ENCODE measurements at places on chromosomes 1 and 21.

DNA sequence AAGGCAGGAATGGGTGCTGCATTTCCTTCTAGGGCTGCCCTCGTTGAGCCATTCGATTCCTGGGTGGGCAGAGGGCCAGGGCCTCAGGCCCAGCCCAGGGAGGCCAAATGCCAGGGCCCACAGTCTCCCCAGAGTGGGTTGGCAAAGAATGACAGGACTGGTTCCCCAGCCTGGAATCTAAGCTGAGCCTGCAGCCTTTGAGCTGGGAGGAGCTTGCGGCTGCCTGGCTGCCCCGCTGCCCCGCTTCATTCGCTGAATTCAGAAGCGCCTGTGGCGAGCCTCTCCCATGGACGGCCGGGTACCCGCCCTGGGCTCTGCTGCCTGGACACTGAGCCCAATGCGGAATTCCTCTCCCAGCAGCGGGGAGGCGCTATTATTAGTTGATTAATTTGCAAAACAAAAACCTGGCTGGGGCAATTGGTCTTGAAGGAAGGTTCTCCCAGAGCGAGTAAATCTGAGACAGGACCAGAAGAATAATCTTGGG is 32.3 kb upstream of the TARDBP start:
- peak; percentile 90 for DNase-seq

DNA sequence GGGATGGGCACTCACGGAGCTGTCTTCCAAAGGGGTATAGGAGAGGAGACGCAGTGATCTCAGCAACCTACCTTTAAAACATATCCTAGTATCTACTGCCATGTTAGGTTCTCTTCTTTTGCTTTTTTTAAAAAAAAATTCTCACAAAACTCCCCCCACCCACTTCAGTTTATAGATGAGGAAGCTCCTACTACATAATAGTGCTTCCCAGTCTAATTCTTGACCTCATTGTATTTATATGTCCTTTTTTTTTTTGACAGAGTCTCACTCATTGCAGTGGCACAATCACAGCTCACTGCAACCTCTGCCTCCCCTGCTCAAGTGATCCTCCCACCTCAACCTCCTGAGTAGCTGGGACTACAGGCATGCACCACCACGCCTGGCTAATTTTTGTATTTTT is 99.9 kb downstream of the OSBPL9 start:
- no peak for DNase-seq

DNA sequence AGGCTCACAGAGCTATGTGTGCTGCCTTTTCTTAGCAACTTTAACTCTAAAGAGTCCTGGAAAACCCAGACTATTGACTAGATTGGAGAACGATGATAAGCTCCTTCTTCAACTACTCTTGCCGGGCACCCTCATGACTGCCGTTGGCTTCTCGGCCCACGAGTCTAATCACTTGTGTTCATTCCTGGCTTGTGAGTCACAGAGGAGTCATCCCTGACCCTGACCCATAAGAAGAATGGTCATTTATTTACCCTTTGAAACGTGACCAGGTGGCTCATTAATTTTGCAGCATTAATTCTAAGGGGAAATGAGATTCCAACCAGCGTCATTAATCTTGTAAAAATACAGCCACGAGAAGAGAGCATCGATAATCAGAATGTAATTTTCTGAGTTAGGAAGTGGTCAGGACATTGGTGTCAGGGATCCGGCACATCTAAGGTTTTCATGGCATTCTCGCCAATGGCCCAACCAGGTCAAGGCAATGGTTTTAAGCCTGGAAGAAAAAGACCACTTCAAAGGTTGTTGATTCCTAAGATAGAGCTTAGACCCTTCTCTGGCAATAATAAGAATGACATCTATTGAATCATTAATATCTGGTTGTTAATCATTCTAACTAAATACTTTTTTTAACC is 183.6 kb upstream of the RUNX1 start:
- DNase-seq: peak; percentile 22

DNA sequence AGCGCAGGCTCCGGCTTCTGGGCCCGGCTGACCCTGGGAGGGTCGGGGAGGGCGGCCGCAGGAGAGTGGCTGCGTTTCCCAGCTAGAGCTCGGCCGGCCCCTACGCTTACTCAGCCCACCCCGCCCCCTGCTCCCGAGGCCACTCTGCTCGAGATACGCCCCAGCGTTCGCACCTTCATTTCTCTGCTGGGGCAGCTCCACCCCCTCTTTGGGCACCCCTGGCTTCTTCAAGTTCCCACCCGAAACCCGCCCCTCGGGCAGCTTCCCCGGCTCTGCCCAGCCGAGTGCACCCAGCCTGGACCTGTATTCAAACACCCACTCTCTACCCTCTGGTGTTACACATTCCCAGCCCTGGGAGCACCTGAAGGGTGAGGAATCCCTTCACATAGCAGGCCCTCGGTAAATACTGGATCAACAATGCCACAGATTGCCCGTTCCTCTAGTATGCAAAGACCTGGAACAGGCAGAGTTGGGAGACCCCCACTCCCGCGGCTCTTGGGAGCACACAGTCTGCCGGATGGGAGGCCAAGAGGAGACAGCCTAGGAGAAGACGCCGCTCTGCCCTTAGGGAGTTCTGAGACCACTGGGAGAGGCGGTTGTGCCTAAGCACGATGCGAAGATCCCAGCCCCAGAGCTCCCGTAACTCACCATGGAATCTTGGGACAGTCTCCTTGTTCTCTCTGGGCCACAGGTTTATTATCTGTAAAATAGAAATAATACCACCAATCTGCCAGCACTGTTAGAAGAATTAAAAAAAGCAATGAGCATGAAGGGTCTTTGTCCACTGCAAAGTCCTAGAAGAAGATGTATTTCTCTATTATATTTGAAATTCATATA is 566 bp upstream of the PAQR7 start:
- no peak for DNase-seq

- DNase-seq: peak; percentile 90
Observed at GRCh38 chr1:58874757-58875755, 91.2 kb upstream of the JUN start.

DNA sequence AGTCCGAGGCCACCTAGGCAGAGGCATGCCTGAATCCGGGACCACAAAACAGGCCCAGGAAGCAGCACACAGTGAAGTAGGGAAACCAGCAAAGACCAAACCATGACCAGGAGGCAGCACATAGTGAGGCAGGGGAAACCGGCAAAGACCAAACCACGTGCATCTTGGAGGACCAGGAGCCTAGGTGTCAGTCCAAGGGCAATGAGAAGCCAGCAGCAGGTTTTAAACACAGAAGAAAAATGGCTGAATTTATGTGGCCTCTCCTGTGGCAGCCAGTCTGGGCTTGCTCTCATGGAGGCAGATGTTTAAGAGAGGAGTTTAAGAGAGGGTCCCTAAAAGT is 42.5 kb downstream of the NPHP4 start:
- DNase-seq: no peak

DNA sequence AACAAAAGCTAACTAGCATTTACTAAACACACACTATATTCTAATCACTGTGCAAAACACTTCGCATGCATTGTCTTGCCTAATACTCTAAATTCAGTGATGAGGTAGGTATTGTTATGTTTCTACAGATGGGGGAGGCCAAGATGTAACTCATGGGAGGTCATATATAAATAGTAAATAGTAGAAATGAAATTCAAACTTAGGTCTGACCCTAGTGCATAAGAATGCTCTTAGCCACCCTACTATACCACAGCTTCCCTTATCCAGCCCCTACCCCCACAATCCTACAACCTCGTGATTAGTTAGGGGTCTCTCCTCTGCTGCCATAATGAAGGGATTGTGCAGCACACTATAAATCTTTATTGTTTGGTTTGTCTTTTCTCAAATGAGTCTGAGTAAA is 3.3 kb downstream of the PFDN2 start:
- DNase-seq: no peak

DNA sequence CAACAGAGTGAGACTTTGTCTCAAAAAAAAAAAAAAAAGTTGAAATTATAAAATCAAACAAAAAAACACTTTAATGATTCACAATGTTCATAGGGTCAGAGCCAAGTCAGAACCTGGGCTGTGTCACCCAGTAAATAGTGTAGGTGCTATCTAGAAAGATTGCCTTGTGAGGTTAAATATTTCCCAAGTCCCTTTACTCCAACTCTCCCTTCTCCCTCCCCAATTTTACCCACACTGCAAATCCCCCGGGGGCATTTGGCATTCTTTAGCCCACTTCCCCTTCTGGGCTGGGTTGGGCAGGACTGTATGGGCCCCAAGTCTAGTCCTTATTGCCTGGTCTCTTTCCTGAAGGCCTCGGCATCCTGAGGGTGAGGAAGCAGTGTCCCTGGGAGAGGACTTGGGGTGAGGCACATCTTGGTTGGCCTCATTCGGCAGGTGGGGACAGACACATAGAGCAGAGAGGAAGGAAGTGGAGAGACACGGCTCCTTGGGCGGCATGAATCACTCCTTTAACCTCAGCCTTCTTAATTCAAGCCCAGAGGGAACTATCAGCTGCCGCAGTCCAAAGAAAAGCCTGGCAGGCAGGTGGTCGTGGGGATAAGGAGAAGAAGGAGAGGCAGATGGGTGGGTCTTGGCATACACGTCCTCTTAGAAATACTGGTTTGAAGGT is 8.2 kb downstream of the ADORA1 start:
- no peak for DNase-seq

- DNase-seq: no peak
Observed at GRCh38 chr1:59318271-59318860, 21.5 kb downstream of the FGGY start.

GRCh38 chr1:107710005-107710404 is 255.0 kb downstream of the VAV3 start:
- no peak for DNase-seq

- DNase-seq: no peak
Observed at GRCh38 chr1:115531631-115532264, 110.0 kb upstream of the VANGL1 start.

DNA sequence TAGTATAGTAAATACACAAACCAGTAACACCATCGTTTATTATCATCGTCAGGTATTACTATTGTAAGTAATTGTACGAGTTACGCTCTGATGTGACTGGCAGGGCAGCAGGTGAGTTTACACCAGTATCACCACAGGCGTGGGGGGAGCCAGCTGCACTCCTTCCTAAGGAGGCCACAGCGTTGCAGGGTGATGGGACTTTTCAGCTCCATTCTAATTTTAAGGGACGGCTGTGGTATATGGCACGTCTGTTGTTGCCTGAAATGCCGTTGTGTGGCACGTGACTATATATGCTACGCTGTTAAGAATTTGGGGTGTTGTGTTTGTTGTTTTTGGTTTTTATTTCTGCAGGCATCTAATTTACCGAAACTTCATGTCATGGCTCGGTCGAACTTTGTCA is 164.8 kb upstream of the COL6A1 start:
- no peak for DNase-seq

Measured in NT2/D1 (cell line).